Neural crest cell (in vitro differentiated cells): ENCODE measurements at places on chromosomes 3 and 15. TPM values are rescaled to one million over a fixed set of nuclear protein-coding genes. Genes with fewer than 3 reads are reported as not detected.

- DNase-seq = no peak
Measured at GRCh38 chr3:162175878-162176277, 679.3 kb downstream of the OTOL1 start.

DNA sequence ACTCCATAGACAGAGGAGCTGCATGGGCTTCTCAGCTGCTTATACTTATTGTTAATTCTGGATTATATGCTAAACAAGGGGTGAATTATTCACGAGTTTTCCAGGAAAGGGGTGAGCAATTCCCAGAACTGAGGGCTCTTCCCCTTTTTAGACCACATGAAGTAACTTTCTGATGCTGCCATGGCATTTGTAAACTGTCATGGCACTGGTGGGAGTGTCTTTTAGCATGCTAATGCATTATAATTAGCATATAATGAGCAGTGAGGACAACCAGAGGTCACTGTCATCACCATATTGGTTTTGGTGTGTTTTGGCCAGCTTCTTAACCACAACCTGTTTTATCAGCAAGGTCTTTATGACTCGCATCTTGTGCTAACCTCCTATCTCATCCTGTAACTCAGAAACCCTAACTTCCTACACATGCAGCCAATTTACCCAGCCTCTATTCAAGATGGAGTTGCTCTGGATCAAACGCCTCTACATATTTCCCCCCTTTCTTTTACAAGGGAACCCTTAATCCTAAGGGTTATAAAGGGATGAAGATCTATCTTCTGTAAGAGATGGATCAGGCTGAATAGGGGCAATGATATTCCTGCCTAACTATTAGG is 12.1 kb upstream of the DMXL2 start:
- no peak for DNase-seq

SOX14 gene
- total RNA-seq = 0.18 and 0.37 TPM in 2 replicates

GRCh38 chr3:18410205-18410604 is 14.9 kb downstream of the SATB1 start:
- no peak for DNase-seq

DNA sequence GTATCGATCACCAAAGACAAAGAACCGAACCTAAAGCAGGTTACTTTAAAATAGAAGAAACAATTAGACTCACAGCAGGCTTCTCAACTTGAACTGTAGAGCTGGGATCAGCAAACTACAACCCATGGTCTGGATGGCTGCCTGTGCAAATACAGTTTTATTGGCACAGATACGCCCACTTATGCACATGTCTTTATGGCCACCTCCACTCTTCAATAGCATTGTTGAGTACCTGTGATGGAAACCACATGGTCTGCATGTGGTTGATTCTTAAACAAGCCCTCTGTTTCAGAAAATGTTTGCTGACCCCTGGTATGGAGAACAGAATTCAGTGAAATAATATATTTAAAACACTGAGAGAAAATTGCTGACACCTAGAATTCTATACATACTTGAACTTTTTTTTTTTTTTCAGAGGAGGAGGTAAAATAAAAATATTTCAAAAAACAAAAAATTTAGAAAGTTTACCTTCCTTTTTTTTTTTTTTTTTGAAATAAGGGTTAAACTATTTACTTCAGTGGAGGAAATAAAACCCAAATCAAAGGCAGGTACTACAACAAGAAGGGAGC is 263.8 kb upstream of the ATP10A start:
- DNase-seq = no peak

GRCh38 chr3:194300382-194300758 is 50.8 kb downstream of the CPN2 start:
- DNase-seq = no peak

DNA sequence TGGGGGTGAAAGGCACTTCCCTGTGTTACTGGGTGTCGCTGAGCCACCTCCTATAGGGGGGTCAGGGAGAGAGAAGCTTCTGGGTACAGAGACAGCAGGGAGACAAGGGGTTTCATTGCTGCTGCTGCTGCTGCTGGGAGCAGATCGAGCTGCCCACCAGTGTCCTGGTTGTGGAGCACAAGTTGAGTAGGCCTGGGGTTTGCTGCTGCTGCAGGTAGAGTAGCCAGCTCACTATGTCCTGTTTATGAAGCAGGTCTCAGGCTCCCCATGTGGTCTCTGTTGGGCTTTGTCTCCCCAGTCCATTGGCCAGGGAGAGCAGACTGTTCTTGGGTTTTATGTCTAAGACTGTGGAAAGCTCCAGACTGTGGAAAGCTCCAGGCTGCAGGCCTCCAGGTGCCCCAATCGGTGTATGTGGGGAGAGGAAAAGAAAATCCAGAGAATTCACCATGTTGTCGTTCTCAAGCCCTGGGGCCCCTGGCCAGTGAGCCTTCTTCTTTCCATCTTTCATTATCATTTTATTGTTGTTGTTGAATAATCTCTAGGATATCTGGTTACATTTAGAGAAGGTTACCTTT is 157.8 kb downstream of the ADAMTS17 start:
- DNase-seq = no peak

- no peak for DNase-seq
Measured at GRCh38 chr3:150527464-150528255, 18.6 kb downstream of the SERP1 start.

RTP3 gene
- total RNA-seq = not detected in 2 replicates

- DNase-seq = no peak
Measured at GRCh38 chr3:14516738-14517345, 23.3 kb downstream of the GRIP2 start.

DNA sequence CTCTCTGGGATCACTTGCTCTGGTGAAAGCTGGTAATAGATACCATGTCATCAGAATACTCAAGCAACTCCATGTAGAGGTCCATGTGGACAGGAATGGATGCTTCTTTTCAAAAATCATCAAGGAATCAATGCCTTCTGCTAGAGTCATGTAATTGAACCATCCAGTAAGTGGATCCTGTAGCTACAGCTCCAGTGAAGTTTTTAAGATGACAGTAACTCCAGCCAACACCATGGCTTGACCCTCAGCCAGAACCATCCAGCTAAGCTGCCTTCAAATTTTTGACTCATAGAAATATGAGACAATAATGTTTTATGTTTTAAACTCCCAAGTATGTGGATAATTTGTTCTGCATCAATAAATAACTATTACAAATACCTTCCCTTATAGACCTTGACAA is 923.7 kb downstream of the EPHA3 start:
- DNase-seq = no peak

FBXO40 gene
- total RNA-seq = not detected in 2 replicates

HTR3E gene
- total RNA-seq = not detected in 2 replicates

DNA sequence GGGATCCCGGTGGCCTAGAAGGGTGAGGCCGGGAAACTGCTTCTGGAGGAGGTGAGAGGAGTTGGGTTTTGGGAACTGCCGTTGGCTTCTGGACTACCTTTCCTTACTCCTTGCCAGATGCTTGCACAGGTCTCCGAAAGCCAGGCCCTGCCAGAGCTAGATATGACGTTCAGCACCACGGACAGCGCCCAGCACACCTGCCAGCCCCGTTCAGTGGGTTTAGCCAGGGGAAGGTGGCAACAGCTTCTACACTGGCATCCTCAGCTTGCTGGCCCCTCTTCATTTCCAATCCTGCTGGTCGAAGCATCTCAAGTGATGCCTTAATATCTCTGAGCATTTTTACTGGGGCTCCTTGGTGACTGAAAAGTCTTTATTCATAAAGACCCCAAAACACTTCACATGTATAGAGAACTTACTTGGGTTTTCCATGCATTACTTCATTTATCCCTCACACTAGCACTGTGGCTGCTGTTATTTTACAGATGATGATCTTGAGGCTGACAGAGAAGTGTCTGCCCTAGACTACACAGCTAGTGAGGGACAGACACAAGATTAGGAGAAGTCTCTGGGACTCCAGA is 21.9 kb downstream of the HCN4 start:
- peak; percentile 57 for DNase-seq

DNA sequence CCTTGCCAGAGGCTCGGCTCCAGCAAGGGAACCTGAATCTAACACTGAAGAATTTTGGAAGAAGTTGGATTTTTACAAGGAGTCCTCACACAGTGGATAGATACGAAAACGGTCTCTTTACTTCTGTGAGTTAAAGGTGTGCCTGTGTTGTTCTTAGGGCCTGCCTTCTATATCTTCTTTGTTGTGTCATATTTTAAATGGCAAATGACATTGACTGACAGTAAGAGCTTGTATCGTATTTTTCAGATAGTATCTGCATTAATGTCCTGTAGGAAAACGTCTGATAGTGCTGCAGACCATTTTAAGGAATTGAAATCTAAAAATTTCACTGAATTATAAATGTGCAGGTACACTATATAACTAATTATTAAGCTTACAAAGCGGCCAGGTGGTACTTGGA is 56.3 kb downstream of the PTPRG start:
- DNase-seq = no peak

DNA sequence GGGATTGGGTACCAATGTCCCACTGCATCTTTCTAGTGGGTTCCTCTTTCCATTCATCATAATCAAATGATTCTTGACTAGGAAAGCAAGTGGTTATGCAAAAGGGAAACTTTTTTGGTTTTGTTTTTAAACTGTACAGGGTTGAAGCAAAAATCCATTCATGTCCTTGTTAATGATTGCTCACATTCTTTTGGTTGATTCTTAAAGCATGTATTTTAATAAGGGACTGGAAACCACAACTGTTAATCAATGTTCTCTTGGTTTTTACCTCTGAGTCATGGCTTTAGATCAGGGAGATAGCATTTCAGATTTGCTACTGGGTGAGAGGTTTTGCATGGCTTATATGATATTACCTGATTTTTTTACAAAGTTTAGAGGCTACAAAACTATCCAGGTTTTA is 371.7 kb upstream of the RGMA start:
- no peak for DNase-seq

DNA sequence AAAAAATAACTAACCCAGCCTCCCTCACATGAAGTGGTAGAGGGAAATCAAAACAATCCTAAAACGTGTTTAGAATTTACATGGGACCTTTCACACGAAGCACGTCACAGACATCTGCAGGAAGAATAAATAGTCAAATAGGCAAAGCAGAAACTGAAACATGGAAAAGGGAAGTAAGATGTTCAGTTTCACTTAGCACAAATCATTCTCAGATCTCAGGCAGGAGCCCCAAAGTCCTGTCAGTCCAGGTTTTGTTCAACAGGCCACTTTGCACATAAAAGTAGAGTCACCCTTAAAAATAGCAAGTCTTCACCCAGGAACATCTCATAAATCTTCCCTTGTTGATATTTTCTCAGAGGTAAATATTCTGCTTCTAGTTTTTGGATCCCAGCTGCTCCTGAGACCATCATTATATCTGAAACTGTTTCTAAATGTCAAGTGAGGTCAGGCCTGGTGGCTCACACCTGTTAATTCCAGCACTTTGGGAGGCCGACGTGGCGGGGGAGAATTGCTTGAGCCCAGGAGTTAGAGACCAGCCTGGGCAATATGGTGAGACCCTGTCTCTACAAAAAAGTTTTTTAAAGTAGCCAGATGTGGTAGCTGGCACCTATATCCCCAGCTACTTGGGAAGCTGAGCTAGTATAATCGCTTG is 1.9 kb downstream of the RUBCN start:
- DNase-seq = no peak

- no peak for DNase-seq
Measured at GRCh38 chr3:120072867-120073525, 21.3 kb downstream of the GSK3B start.

LRRC34 gene
- 8.6 and 10.1 TPM in 2 replicates for total RNA-seq
